Hepatocyte (in vitro differentiated cells): ENCODE measurements at places on chromosomes 2 and 18. TPM values are rescaled to one million over a fixed set of nuclear protein-coding genes. Genes with fewer than 3 reads are reported as not detected.

Gene CYP26B1
- total RNA-seq: 5.2 and 6.5 TPM in 2 replicates

Gene RAB27B
- 11.9 and 13.1 TPM in 2 replicates for total RNA-seq

DNA sequence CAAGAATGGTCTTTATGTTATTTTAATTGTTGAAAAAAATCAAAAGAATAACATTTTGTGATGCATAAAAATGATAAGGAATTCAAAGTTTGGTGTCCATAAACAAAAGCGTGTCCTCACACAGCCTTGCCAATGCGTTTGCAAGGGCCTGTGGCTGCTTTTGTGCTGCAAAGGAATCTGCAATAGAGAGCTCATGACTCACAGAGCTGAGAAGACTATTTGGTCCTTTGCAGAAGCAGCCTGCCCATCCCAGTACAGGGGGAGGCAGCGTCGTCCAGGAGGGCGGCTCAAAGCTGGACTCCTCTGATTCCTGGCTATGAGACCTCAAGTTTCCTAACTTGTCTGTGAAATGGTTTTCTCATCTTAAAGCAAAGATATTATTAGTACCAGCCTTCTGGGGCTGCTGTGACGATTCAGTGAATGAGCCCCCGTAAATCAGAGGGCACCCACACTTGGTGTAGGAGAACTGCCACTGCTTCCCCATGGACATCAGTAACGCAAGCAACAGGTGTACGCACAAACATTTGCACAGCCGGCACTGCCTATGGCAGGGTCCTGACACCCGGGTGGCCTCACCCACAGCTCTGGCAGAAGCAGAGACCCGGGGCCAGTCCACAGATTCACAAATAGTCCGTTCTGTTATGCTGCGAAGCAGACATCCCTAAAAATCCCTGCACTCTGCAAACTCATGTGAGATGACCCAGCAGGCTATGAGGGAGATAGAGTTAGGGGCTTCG is 70.6 kb upstream of the ASAP2 start:
- H3K36me3 ChIP-seq: no peaks in the 10 kb centered on the region
- H3K27ac ChIP-seq: no peak overlapping the region
- no peak overlapping the region for H3K4me3 ChIP-seq
- DNase-seq: no peak
- no peaks in the 10 kb centered on the region for H3K4me1 ChIP-seq

- H3K4me3 ChIP-seq: no peak overlapping the region
- DNase-seq: no peak
- no peaks in the 10 kb centered on the region for H3K27me3 ChIP-seq
Observed at GRCh38 chr2:190271783-190272456, 47.7 kb downstream of the HIBCH start.

DNA sequence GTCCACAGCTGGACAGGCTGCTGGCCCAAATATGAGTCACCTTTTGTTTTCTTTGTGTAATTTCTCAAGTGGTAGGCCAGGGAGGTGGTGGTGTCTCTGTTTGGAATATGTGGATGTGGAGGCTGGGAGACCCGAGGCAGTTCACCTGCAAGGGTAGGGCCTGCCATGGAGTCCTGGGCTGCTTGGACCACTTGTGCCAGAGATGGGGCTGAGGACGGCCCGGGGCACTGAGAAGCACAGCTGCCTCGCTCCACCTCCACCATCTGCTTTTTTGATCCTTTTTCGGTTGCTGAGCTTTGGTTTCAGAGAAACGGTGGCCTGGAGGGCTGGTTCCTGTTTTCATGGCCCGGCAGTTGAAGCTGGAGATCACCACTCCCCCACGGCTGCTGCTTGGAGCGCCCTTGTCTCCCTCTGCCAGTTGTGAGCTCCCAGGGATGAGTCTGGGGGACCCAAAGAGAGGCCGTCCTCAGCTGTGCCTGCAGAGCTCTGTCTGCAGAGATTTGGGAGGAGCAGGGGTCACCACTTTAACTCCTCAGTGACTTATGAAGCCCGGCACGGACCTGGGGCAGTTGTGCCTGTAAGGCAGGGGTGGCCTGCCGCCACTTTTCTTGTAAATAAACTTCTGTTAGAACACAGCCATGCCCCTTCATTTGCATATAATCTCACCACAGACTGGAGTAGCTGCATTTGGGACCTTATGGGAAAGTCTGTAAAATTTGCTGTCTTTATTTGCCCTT is 67.6 kb upstream of the MCFD2 start:
- H3K27ac ChIP-seq: no peak overlapping the region
- no peaks in the 10 kb centered on the region for H3K36me3 ChIP-seq
- H3K4me3 ChIP-seq: no peak overlapping the region
- no peaks in the 10 kb centered on the region for H3K27me3 ChIP-seq
- peaks cover 14% of the 10 kb centered on the region for H3K4me1 ChIP-seq

DNA sequence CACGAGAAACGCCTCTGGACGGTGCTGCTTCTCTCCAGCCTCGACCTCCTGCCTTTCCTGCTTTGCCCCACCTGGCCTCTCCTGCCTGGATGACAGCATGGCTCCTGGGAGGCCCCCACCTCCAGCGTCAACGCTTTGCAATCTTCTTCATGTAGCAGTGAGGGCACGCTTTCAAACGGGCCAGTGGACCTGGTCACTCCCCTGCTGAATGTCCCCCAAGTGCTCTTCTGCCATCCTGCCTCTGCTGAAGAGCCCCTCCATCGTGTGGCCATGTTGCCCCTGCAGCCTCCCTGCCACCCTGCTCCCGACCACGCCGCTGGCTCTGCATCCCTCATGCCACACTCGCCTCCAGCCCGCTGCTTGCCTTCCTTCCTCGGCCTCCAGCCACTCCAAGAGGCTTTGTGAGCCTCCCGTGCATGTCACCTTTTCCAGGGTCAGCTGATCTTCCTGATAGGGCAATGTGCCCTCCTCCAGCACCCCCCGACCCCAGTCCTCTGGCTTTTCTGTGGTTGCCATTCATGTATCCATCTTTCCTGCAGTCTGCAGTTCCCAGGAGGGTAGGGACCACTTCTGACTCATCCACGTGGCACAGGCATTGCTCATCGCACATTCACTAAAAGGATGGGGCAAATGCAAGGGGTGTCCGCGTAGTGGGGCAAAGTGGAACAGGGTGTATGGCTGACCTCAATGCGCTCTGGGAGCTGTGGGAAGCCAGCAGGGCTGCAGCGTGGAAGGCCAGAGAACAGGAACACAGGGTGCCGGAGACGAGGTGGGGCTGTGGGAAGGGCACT is 268.8 kb downstream of the TWIST2 start:
- DNase-seq: no peak
- no peaks in the 10 kb centered on the region for H3K36me3 ChIP-seq
- H3K27me3 ChIP-seq: no peaks in the 10 kb centered on the region
- no peak overlapping the region for H3K4me3 ChIP-seq
- no peak overlapping the region for H3K27ac ChIP-seq

GRCh38 chr2:11534071-11534745 is 363 bp downstream of the GREB1 start:
- no peaks in the 10 kb centered on the region for H3K27me3 ChIP-seq
- no peak for DNase-seq
- H3K4me3 ChIP-seq: no peak overlapping the region
- no peaks in the 10 kb centered on the region for H3K36me3 ChIP-seq
- H3K4me1 ChIP-seq: peaks cover 27% of the 10 kb centered on the region
